Vein endothelial cell (primary cell): ENCODE measurements at places on chromosomes 5 and 9. TPM values are rescaled to one million over a fixed set of nuclear protein-coding genes. Genes with fewer than 3 reads are reported as not detected.

Gene SH3PXD2B
- 40.8 and 48.3 TPM in 2 replicates for total RNA-seq

Gene PSD2
- total RNA-seq: not detected in 2 replicates

Gene TRIM23
- total RNA-seq: 13.9 and 14.4 TPM in 2 replicates

Gene CACNA1B
- under 0.01 and 0.10 TPM in 2 replicates for total RNA-seq

Gene RPS23
- total RNA-seq: 2,368 and 3,053 TPM in 2 replicates

Gene FYB1
- total RNA-seq: not detected in 2 replicates

Gene PCDHB11
- total RNA-seq: 0.57 and 0.65 TPM in 2 replicates

Gene IL5
- total RNA-seq: not detected in 2 replicates

Gene OLFML2A
- total RNA-seq: 1.1 and 3.3 TPM in 2 replicates

Gene SH3TC2
- total RNA-seq: 15.4 and 19.3 TPM in 2 replicates

Gene C6
- not detected in 2 replicates for total RNA-seq

Gene FAM221B
- total RNA-seq: not detected in 2 replicates

Gene PPP3R2
- not detected in 2 replicates for total RNA-seq
